ENCODE measurements at places on chromosomes 12 and 14. TPM values are rescaled to one million over a fixed set of nuclear protein-coding genes. Genes with fewer than 3 reads are reported as not detected.
A peak's percentile ranks its signal among the peaks of the same experiment; 100 is the strongest.

The MGP gene
- polyA plus RNA-seq, result 48.3 TPM

DNA sequence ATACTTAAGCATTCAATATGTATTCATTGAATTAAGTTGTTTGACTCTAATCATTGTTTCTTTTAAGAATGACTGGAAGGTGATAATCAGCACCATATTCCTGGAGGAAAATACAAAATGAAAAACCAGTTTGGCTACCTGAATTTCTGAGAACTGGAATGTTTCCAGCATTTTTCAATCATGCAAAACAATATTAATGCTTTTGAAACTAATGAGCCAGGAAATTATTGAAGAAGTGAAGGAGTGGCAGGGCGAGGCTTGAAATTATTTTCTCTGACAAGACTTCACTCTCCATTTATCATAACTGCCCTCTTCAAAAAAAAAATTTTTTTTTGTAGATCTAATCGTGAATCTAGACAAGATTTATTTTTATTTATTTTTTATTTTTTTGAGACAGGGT is 19.0 kb downstream of the TMEM19 start:
- no peak for DNase-seq

The OR4E2 gene
- polyA plus RNA-seq, result not detected

The MUCL1 gene
- polyA plus RNA-seq, result not detected

DNA sequence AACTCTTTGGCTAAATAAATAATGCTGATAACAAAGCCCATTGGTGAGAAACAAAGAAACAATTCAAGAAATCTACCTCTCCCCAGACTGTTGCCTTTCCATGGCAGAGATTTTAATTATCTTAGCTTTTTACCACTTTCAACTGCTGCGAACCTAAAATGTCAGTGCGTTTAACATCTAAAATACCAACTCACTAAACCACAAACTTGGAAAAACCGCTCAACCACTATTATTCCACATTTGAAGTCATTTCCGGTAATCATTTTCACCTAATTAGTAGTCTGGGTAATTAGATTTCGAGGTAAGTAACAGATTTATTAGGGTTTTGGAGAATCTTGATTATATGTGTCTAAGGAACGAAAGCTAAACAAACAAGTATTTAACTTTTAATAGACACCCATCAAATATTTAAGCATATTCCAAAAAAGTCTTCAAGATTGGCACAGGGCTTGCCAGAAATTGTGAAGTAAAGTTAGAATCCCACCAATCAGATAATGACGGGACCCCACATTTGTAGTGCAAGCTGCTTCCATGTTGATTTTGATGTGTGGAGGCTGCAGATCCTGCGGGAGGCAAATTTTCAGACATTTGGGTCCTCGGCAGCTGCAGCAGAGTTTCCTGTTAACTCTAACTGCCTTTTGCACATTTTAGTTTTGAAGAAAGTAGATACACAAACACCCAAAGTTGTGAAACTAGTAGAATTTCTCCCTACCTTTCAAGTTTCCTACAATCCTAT is 4.1 kb downstream of the OTX2 start:
- DNase-seq, result no peak

- DNase-seq, result no peak
These were observed 121.6 kb downstream of the KTN1 start for GRCh38 chr14:55701638-55702037.

DNA sequence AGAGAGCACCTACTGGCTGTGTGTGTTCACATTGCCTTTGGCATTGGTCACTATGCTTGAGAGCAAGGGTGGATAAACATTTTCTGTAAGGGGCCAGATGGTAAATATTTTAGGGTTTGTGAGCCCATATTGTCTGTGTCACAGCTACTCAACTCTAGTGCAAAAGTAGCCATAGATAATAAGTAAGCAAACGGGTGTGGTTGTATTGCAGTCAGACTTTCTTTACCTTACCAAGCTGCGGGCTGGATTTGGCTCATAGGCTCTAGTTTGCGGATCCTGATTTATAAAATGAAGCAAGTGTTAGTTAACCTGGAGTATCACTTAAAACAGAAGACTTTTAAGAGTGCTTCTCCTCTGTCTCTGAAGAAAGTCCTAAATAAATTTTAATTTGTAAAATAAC is 169.0 kb downstream of the KICS2 start:
- no peak for DNase-seq

The NEUROD4 gene
- polyA plus RNA-seq, result not detected

DNA sequence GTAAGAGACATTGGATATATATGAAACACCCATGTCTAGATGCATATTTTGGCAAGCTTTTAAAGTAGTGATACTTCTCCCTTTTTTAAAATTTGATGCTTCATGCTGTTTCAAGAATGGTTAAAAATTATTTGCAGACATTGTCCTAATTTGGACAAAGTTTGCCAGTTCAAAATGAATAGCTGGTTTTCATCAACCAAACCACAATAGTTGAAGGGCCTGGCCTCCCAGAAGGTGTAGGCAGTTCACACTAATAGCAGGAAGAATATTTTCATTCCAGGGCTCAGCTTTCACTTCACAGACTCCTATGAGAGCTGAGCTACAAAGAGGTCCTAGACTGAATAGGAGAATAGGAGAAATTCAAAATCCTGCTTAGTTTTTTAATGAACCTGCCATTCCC is 78.7 kb downstream of the STXBP6 start:
- DNase-seq, result no peak

GRCh38 chr12:40336573-40337199 is 111.9 kb downstream of the LRRK2 start:
- no peak for DNase-seq

The OTX2 gene
- not detected for polyA plus RNA-seq

GRCh38 chr12:6083601-6084000 is 40.9 kb downstream of the VWF start:
- no peak for DNase-seq

DNA sequence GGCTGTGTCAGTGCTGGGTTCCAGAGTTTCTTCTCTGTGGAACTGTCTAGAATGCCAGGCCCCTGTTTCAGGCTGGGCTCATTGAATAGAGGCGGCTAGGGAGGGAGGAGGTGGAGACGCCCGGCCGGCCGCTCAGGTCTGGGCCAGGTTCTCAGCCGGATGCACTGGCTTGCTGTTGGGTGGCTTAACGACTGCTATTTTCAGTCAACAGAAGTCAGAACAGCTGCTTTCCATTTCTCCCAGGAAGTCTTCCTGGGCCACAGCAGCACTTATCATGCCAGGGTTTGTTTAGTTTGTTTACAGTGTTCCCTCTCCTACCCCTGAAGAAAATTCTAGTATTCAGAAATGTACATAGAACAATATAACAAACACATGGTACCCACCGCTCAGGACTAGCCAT is 26.0 kb upstream of the VPS37B start:
- DNase-seq, result no peak

- no peak for DNase-seq
These were observed 13.4 kb downstream of the JAG2 start for GRCh38 chr14:105155071-105155651.

DNA sequence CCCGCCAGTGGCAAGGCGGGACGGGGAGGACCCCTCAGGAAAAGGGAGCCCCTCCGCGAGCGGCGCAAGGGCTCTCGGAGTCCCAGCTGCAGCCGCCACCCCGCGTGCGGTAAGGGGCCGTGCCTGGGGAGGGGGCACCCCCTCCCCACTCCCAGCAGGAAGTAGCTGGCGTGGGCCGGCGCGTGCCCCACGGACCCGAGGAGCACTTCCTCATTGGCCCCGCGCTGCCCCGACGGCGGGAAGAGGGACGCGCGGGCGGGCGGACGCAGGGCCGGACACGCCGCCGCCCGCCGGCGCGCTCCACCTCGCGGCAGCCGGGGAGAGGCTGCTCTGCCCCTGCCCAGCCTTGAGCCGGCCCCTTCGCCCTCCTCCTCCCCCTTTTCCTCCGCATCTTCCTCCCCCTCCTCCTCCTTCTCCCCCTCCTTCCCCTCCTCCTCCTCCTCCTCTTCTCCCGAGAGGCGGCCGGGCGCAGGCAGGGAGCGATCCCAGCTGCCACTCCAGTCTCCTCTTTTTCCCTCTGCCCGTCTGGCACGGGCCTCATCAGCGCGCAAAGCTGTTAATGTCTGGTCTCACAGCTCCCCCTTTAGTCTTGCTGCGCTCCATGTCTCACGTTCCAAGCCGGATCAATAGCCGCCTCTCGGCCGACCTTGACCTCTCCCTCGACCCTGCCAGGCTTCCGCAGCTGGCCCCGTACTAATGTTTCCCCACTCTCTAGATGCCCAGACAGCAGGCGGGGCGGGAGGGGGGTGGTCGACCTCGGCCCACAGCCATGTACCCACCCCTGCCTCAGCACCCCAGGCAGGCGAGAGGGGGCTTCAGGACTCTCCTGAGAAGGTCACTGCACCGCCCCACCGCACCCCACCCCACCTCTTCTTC is 2.6 kb upstream of the BCL11B start:
- peak; percentile 86 for DNase-seq

DNA sequence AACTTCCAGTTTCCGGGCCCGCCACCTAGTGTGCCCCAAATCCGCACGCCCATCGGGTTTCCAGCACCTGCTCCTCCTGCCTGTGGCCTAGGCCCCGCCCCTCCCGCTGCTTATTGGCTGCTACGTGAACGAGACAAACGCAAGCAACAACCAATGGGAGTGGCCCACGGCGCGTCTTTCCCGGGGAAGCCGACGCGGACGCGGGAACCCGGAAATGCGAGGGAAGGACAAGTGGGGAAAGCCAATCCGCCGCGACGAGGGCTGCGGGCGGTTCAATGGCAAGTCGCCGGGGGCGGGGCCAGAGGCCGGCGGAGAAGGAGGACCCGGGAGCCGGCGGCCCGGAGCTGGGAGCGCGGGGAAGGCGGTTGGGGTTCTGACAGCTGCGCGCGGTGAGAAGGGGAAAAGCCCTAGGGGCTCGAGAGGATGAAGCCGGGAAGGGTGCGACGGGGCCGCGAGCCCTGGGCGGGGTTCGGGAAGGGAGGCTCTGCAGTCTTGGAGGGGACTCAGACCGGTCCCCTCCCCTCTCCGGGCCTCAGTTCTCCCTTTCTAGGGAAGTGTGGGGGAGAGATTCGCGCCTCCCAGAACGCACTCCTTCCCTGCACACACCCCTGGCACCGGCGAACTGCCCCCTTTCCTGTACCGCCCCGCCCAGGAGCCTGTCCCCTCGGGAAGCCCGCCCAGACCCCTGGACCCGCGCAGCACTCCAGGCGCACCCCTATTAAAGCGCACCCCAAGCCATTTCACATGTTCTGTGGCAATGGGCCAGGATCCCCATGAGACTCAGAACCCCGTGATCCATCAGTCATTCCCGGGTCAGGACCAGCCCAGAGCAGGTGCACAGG is at the start of gene FICD:
FICD (plus strand) TSS at position 305 of the 842 bp plus-strand sequence. CDS start 1,696 bp downstream, outside the sequence.
- DNase-seq, result peak; percentile 98

The CPNE6 gene
- not detected for polyA plus RNA-seq

- no peak for DNase-seq
These were observed 68.4 kb downstream of the GALNT16 start for GRCh38 chr14:69328317-69328716.

DNA sequence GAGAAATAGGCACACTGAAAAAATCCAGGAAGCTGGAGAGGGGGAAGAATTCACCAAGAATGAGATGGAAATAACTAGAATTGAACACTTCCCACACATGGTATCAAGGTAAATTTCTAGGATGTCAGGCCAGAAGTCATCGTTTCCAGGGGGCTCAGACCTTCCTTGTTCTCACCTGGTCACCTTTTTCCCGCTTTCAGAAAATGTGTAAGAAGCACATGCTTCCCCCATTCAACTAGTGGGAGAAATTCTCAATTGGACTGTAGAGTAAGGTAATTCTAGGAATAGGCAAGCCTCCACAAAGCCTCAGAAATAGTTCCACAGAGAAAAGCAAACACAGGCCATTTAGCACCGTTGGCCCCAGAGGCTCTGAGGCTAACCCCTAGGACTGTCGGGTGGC is 2.8 kb upstream of the PTMS start:
- no peak for DNase-seq

- DNase-seq, result no peak
These were observed 98.5 kb upstream of the RASSF8 start for GRCh38 chr12:25859976-25860375.

The SERPINA10 gene
- polyA plus RNA-seq, result 0.78 TPM

- no peak for DNase-seq
These were observed 16.4 kb upstream of the NUDT4 start for GRCh38 chr12:93361151-93361919.

The ST8SIA1 gene
- polyA plus RNA-seq, result 5.6 TPM

The APEX1 gene
- 338 TPM for polyA plus RNA-seq

DNA sequence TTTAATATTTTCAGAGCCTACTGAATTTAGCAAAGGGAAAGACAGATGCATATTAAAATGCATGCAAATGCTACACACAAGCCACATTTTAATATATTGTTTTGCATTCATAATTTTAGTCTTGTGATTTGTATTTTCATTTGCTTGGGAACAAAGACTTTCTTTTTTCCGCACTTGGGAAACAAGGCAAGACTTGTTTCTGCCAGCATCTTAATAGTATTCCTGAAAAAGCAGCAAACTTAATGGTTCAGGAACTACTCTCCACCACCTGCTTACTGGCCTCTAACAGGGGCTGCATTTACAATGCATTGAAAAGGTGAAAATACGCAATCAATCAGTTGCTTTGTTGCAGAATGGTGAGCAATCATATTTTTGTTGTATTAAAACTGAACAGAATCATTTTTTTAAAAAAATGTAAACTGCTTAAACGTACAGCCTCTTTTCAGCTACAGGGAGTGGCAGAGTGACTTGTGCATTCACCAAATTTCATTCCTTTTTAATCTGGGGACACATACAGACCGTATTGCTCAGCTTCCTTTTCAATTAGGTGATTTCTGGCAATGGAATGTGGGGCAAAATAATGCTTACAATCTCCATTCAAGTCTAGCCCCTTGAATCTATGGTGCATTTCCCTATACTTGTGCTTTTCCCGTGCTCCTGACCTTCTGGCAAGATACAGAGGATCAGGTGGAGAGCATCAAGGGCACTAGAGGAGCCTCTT is 144.1 kb upstream of the BTG1 start:
- DNase-seq, result no peak

DNA sequence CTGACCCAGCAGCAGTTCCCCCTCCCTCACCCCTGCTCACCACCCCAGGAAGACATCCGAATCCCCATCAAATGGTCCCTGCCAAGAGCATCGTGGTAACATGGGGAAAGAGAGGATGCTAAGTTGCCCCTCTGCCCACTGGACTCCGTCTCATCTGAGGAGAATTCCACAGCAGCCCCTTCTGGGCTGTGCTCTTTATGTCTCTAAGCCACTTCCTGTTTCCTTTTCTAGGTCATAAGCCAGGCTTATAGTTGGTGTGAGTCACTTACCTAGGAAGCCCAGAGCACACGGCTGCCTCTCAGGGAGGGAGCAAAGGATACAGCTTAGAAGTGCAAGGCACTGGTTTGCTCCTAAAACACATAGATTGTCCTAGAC is 76.0 kb downstream of the VCPKMT start:
- DNase-seq, result no peak

GRCh38 chr12:1821805-1822204 is 1.4 kb downstream of the LRTM2 start:
- no peak for DNase-seq

DNA sequence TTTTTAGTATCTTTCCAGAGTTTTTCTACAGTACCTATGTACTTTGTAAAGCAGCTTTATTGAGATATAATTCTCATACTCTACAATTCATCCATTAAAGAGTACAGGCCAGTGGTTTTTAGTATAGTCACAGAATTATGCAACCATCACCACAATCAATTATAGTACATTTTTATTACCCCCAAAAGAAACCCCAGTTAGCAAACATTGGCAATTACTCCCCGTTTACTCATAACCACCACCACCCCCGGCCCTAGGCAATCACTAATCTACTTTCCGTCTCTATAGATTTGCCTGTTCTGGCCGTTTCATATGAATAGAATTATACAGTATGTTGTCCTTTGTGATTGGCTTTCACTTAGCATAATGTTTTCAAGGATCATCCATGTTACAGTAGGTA is 119.8 kb downstream of the KICS2 start:
- no peak for DNase-seq
